ENCODE measurements at places on chromosomes 2 and 18.

DNA sequence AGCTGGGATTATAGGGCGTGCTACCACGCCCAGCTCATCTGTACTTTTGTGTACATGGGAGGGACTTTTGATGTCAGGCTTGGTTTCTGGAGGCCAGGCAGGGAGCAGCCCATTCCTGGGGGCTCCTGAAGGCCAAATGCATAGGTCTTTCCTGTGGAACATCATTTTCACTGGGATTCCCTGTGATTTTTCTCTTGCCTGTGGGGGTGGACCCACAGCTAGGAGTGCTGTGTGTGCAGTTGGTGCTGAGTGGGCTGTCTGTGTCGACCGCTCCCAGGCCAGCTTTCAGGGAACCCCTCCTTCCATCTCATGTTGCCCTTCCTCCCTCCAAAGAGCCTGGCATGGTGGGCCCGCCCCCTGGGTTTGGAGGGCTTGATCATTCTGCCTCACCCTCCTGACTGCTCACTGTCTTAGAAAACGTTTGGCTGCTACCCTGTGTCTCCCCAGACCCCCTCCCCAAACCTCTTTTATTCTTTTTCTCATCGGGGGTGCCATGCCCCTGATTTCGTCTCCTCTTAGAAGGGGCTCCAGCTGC is 10.5 kb downstream of the EFHD1 start:
- no peak for DNase-seq

DNA sequence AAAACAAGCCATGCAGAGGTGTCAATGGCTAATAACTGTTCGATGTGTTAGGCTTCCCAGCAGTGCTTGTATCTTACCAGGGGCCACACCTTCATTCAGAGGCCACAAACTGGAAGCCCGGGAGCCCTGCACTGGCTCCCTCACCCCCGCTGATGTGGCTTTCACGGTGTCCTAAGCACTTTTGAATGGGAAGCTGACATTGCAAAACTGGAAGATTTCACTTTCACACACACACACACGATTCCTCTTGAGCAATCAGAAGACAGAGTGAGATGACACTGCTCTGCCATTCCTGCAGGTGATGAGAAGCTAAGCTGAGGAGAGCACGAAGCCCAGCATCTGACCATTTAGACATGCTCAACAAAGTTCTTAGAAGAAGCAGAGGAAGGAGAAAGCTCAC is 8.6 kb upstream of the ZNF407 start:
- DNase-seq: no peak

GRCh38 chr2:207337234-207338219 is 171.8 kb upstream of the KLF7 start:
- DNase-seq: no peak

DNA sequence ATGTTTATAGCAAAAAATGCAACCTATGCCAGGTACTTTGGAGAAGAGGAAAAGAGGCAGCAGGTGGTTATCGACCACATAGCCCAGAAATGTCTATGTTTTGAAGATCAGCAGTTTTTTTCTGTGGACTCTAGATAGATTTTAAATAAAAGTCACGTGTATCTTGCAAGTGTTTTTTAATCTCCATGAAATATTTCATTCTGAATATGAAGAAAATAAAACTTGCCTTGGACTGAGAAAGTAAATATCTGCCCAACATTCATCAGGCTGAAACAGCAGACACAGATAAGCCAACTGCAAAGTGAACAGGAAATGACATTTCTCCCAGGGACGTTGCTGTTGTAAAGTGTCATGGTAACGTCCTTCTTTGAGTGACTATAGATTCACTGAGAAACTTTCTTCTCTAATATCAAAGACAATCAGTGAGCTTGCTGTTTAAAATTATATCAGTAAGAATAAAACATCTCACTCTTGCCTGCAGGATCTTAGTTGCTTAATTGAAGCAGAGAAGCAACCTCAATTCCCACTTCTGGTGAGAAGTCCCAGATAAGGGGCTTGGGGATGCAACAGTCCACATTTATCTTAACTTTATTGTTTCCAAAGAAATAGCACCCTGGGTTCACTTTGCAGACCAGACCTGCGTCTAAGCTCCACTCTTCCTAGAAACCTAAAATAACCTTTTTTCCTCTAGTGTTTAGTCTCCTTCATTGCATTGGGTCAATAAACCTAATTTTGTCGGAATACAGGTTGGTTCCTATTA is 6.3 kb downstream of the MYOM1 start:
- no peak for DNase-seq

DNA sequence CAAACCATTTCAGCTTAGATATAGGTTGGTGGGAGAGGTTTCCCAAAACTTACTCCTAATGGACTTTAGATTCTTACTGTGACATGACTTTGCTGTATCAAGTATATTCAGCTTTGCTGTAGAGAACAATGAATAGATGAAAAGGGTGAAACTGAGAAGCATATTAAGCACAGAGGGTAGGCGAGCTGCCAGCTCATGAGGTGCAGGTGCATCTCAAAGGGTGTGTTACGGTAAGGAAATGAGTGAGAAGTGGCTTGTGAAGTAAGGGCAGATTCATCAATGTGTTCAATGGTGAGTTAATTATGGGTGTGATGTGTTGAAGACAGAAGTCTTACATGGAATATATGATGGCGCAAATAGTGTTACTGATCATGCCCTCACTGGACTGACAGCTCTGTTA is 49.3 kb downstream of the CD8B2 start:
- DNase-seq: no peak

DNA sequence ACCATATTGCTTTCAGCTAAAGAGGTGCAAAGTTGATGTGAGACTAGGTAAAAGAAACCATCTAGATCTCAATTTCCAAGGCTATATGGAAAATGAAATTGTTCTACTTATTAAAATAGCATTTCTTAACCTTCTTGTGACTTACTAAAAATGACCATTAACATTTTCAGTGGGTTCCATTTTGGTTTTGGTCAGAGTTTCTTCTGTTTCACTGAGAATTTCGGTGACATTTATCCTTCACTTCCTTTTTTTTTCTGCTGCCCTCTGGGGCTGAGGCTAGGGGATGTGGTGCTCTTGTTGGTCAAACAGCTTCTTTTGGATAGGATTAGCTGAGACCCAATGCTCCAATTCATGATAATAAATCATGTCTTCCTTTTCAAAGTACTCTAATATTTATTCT is 44.3 kb upstream of the REL start:
- DNase-seq: no peak

DNA sequence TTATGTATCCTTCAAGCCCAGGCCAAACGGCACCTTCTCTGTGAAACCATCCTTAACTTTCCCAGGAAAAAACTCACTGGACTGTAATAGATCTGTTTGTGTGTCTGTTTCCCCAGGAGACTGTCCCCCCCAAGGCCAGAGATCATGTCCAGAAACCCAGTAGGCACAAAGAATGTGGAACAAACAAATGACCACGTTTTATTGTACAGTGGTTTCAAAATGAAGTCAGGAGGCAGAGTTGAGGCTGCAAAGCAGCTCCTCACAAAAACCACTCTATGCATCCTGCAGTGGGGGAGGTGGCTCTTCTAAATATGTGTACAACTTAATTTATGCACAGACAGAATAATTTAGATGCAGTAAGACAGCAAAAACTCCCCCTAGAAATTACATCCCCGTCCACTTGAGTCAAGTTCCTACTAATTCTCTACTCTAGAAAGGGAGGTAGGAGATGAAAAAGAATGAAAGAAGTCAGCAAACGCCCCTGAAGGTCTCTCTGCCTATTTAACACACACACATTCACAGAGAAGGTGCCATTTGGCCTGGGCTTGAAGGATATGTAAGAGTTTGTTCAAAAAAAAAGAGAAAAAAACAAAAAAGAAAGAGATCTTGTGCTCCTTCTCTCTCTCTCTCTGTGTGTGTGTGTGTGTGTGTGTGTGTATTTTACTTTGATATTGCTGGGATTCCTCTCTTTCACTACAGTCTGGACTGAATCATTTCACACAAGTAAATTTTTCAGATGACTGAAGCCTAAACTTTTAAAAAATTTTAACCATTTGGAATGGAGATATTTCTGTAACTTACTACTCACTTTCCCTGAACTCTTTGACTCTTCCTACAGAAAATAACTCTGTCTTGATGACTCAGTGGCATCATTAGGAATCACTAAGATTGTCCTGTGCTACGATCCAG is 19.5 kb downstream of the BCL2 start:
- DNase-seq: no peak

GRCh38 chr2:205141381-205141780 is 540.9 kb upstream of the NRP2 start:
- DNase-seq: no peak

DNA sequence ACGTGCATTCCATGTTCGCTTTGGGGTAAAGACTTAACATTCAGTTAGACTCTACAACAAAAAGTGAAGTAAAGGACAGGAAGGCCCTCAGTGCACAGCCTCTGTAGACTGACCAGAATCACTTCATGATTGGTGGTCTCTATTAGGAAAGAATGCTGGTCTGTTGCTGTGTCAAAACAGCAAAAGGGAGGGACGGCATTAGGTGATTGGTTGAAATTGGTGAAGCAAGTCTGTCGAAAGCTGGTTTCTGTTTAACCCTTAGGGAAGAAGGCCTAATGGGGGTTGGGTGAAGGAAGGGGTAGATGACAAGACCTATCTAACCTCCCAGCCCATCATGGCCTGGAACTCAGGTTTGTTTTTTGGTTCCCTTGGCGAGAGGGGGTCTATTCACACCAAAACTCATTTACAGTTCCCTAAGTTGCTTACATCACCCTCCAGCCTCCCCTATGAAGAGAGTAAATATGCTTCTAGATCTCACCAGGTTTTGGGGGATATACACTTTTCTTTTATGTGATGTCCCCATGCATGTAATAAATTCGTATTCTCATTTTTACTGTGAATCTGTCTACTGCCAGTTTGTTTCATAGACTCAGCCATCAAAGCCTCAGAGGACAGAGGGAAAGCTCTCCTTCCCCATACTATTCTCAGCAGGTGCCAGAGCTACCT is 65.6 kb downstream of the TMEM17 start:
- no peak for DNase-seq

DNA sequence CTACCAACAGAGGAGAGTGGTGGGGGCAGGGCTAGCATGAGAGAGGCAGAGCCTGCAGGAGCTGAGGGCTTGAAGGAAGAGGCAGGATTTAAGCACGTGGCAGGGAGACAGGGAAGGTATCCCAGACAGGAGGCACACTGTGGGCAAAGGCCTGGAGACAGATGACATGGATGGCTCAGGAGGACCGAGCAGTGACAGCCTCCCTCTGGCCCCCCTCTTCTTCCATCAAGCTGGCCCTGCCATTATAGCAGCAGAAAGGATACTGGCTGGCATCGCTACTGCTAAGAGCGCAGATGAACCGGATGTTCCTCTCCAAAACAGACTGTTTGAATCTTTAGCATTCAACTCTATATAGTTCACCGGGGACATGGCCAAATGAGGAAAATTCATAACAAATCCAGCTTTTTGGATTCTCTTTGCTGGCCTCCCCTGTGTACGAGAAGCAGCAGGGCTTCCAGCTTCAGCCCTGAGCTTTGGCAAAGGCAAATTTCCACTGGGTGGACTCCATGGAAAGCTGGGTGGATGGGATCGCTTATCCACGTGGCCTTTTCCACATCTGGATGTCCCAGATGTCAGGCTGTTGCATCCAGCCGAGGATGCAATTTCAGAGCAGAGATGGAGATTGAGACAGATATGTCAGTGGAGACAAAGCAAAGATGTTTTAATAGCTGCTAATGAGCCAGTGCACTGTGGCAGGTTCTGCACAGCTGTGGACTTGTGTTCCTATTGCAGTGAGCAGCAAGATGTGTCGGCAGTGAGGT is 36.2 kb downstream of the CAPN13 start:
- DNase-seq: no peak

- DNase-seq: no peak
These were observed 3.3 kb downstream of the CDH7 start for GRCh38 chr18:65754121-65754520.

- no peak for DNase-seq
These were observed 4.4 kb upstream of the ATP8B1 start for GRCh38 chr18:57807336-57808117.

- DNase-seq: no peak
These were observed 12.8 kb upstream of the MATN3 start for GRCh38 chr2:20025065-20025786.

GRCh38 chr2:105038383-105039061 is 653 bp downstream of the MRPS9 start:
- DNase-seq: peak; percentile 8

DNA sequence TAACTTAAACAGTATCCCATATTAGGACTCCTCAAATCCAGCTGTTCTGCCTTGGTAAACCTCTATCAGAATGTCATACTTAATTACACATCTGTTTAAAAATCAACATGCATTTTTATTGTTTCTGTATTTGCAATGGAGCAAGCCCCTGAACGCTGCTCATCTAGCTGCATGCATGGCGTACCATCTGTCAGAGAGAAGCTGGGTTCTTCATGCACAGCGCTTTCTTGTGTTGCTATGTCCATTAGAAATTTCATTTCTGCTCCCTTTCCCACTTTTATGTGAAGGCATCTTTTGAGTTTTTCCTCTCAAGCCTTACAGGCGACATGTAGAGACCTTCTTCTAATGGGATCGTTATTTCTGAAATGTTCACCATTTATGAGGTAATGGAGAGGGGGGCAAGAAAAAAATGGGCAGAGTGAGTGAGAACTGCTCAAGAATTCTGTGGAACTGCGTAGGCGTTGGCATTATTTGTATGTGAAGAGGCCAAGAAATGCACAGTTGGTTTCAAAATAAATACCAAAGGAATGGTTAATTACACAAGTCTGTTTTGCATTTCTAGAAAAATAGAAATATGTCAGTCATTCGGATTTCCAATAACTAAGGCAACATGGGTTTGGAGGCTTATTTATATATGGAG is 31.6 kb downstream of the INSIG2 start:
- DNase-seq: no peak

- no peak for DNase-seq
These were observed 139.3 kb downstream of the ACOXL start for GRCh38 chr2:110871637-110872036.

- DNase-seq: no peak
These were observed 632.1 kb downstream of the SOCS6 start for GRCh38 chr18:70920840-70921374.

- no peak for DNase-seq
These were observed 30.1 kb upstream of the SERPINE2 start for GRCh38 chr2:224069172-224069571.

DNA sequence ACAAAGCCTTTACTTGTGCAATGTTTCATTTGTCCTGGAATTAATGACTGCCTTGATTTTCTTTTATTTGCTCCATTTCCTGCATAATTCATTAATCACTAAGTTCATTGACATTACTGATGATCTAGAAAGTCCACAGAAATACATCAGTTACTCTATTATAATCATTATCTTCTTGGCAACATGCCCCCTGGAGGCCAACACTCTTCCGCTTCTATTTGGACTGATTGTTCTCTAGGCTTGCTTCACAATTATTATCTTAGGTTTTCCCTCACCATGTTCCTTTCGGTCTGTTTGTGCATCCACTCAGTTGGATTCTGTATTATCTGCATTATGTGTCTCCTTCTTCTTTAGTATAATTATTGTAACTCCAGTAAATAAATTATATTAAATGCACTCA is 461.0 kb upstream of the CDH2 start:
- DNase-seq: no peak

GRCh38 chr2:861655-862354 is 88.8 kb upstream of the SNTG2 start:
- no peak for DNase-seq

DNA sequence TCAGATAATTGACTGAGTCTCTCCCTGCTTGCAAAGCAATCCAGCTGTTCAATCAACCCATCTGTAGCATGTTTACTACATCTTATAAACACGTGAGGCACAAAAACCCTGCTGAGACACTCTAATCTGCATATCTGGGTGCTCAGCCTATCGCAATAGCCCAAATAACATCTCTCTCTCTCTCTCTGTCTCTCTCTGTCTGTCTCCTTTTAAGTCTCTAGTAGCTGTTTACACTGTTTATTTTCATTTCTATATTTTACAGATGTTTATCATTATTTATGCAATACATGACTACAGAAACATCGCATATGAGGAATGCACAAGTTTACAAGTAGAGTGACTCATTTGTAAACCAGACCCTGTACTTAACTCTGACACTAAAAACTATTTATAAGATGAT is 422.1 kb upstream of the DSEL start:
- no peak for DNase-seq
